ENCODE measurements at places on chromosomes 2 and 18.
A peak's percentile ranks its signal among the peaks of the same experiment; 100 is the strongest.

DNA sequence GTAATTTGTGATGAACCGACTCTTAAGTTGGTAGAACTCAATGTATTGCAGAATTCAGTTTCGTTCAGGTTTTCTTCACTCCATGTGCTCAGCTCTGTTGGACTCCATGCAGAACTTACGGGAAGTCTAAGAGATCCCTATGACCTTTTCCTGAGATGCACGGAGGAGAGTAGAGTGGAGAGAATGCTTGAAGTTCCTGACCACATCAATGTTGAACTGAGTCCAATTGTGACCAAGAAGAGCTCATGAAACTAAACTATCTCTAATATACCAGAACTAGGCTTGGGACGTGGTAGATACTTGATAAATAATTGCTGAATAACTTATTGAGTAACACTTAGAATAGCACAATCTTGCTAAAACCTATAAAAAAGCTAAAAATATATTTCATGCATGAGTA is 47.2 kb downstream of the TMEM178A start:
- no peak for DNase-seq

DNA sequence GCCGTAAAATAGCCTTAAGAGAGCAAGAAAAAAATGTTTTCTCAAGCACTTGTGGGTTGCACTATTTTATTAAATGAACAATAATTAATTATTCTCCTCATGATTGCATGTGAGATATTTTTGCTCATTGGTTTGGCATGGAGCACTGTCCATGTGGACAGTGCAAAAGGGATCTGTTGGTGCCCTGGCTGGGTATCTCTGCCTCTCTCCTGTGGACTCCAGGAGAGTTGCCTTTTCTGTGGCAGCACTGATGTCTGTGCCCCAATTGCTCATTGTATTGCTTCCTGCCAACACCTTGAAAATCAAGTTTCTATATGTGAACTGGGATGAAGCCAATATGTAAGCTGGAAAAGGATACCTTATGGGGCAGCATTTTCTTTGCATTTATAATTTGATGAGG is 131.7 kb downstream of the SETBP1 start:
- DNase-seq, result no peak

DNA sequence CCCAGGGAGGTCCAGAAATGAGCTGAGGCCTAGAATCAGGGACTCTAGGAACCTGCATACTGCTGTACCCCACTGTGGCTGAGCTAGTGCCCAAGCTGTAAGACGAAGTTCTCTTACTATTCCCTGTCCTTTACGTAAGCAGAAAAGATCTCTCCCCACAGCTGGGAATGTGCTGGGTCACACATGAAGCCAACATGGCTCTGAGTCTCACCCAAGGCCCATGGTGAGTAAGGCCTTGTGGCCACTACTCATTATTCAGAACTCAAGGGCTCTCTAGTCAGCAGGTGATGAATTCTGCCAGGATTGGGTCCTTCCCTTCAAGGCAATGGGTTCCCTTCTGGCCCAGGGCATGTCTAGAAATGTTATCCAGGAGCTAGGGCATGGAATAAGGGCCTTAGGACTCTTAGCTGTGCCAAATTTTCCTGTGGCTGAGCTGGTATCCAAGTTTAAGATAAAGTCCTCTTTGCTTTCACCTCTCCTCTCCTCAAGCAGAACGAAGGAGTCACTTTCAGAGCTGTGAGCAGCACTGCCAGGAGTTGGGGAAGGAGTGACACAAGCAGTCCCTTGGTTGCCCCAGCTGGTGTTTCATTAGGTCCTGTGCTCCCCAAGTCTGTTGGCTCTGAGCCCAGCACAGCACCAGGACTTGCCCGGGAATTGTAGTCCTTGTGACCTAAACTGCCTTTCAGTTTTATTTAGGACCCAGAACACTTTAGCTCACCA is 707.6 kb downstream of the SLC4A3 start:
- DNase-seq, result no peak

- DNase-seq, result no peak
These were observed 211.6 kb downstream of the SEPTIN10 start for GRCh38 chr2:109402180-109402579.

GRCh38 chr2:20172273-20173055 is 52.5 kb downstream of the SDC1 start:
- no peak for DNase-seq

DNA sequence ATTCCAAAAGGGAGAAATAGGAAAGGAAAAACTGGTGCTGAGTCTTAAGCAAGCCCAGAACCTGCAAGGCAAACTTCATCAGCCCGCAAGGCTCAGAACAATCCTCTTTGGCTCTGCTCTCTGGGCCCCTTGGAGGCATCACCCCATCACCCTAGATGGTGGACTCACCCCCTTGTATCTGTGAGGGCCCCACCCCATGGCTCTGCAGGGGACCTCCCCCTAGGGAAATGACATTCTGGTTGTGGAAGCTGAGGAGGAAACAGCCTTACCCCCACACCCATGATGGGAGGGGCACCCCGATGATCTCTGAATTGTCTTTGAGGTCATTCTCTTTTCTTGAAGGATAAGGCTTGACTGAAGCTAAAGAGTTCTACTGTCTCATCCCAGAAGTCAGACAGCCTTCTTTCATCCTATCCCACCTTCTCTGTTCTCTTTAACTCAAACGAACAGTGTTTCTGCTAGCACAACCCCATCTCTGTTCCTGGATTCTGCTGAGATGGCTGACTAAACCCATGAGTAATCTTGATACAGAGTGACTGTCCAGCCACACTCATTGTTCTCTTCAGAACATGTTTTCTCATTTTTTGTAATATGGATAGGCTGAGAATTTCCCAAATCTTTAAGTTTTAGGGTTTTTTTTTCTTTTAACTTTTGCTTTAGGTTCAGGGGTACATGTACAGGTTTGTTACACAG is 492.1 kb upstream of the MYT1L start:
- DNase-seq, result no peak

DNA sequence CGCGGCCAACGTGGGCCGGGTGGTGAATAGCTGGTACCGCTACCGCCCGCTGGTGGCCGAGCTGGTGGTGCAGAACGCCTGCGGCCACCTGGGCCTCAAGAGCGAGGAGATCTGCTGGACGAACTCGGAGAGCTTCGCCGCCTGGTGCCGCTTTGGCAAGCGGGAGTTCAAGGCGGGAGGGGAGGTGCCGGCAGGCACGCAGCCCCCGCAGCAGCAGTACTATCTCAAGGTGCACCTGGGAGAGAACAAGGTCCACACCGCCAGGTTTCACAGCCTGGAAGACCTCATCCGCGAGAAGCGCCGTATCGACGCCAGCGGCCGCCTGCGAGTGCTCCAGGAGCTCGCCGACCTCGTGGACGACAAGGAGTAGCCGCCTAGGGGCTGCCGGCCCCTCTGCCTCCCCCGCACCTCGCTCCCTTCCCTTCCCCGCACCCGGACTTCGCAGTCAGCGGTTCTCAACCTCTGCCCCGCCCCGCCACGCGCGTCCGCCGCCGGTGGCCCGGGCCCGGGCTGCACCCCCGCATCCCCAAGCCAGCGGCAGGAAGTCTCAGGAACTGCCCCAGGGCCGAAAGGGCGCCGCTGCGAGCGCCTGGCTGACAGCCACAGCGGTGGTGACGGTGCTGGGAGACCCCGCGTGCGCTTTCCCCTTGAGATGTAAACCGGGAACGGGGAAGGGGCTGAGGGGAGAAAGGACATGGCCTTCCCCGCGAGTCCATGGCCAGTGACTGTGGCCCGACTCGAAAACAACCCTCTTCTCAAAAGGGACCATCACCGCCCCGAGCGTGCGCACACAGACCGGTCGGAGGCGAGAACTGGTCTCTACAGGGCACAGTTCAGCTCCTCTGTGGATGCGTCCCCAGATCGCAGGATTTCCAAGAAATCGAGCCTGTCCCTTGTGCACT is 2.2 kb downstream of the LRATD1 start:
- no peak for DNase-seq

GRCh38 chr2:220891405-220891804 is 680.7 kb downstream of the EPHA4 start:
- DNase-seq, result no peak

- no peak for DNase-seq
These were observed 361.8 kb downstream of the ALK start for GRCh38 chr2:29559578-29559977.

DNA sequence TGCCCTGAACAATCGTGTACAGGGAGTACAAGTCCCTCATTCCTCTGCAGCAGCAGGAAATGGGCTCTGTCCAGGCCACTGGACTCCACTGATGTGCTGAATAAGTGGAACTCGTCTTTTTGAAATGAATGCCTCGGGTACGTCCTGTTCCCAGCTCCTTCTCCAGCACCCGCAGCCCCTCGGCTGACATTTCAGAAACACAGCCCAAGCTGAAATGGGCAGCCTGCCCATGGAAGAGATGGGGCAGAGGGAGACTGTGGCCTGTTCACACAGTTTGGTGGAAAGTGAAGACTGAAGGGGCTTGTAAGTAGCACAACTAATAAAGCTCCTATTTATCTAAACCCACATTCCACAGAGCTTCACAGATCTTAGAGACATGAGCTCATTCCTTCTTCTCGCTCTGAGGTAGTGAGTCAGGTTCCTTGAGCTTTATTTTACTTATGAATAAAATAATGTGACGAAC is 498.6 kb downstream of the TXNL1 start:
- no peak for DNase-seq

DNA sequence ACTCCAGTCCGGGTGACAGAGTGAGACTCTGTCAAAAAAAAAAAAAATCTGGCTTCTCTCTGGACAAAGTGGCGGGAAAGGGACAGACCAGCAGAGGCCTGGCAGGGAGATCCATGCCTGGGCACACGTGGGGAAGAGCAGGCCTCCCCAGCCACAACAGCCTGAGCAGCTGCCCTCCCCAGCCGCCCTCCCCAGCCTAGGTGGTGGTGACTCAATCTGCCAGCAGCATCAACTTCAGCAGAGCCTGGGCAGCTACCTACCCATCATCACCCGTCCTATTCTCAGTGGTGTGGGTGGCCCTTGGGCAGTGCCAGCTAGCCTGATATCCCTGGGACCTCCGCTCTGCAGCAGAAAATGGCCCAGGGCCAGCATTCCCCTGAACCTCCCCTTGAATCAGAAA is 612.4 kb downstream of the FBXO15 start:
- DNase-seq, result no peak

DNA sequence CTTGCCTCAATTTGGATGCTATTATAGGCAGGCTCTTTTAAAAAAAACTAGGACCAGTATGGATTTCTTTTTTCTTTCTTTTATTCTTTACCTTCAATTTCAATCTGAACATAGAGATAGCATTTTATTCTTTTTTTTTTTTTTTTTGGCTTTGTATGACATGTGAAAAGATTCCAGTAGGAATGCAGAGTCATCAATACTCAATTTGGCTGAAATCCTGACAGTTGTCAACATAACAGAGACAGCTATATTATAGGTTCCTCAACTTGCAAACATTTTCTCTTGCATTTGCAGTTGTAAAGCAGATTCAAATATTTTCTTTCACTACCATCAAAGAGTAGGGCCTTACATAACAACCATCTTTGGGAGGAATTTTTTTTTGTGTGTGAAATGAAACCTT is 334.4 kb downstream of the LRP1B start:
- no peak for DNase-seq

DNA sequence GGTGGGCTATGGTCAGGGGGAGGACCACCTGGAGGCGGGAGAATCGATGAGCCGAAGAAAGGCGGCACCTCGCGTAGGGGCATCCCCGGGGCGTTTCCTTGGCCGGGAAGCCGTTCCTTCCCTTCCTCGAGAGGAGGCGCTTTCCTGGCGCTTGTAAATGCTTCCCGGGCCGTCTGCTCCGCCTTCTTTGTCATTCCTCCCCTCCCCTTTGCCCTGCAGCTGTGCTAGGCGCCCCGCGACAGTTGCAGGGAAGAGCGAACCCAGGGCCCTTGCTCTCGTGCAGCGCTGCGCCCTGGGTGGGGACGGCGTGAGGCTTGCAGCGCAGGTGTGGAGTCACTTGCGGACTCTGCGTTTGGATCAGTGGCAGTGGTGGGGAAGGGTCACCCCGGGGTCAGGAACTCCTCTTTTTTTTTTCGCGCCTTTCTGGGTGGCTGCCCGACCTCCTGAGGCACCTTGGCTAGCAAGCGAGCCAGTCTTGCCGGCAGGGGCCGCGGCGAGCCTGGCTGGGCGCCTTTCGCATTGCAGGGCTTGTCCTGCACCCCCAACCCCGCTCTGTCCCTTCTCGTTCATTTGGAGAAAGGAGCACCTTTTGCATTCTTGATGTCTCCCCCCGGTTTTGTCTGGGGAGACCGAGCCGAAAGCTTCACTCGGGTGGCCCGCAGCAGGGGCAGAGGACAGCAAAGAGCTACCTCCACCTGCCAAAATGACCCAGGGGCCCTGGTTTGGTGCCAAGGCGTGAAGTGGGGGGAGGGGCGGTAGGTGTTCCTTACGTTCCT is 858 bp downstream of the KCNS3 start:
- no peak for DNase-seq

- no peak for DNase-seq
These were observed 100.1 kb upstream of the KLF7 start for GRCh38 chr2:207265869-207266268.

- DNase-seq, result no peak
These were observed 72.2 kb upstream of the TMEM17 start for GRCh38 chr2:62577994-62578781.

- DNase-seq, result no peak
These were observed 23.5 kb downstream of the GPC1 start for GRCh38 chr2:240458900-240459391.

DNA sequence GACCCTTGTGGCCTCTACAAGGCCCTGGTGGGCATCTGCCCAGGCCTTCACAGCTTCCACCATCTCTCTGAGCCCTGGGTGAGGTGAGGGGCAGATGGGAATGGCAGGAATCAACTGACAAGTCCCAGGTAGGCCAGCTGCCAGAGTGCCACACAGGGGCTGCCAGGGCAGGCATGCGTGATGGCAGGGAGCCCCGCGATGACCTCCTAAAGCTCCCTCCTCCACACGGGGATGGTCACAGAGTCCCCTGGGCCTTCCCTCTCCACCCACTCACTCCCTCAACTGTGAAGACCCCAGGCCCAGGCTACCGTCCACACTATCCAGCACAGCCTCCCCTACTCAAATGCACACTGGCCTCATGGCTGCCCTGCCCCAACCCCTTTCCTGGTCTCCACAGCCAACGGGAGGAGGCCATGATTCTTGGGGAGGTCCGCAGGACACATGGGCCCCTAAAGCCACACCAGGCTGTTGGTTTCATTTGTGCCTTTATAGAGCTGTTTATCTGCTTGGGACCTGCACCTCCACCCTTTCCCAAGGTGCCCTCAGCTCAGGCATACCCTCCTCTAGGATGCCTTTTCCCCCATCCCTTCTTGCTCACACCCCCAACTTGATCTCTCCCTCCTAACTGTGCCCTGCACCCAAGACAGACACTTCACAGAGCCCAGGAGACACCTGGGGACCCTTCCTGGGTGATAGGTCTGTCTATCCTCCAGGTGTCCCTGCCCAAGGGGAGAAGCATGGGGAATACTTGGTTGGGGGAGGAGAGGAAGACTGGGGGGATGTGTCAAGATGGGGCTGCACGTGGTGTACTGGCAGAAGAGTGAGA is 2.0 kb downstream of the PROC start:
- DNase-seq, result no peak

DNA sequence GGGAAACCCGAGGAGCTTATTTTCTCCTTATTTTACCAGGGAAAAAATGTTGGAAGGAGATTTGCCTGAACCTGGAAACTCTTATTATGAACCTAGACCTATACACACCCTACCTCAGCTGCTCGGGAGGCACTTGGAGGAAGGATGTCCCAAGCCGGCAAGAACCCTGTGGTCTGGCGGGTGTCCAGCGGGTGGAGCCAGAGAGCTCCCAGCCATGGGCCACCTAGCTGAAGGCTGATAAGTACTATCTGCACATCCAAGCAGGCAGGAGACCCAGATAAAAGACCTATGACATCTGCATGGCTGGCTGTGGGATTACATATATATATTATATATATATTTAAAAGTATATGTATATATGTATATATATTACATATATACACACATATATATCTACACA is 1.1 kb upstream of the SLC14A1 start:
- peak; percentile 28 for DNase-seq

GRCh38 chr2:67652679-67653078 is 255.5 kb downstream of the ETAA1 start:
- DNase-seq, result no peak

All from stimulated activated CD8-positive, alpha-beta memory T cell treated with anti-CD3 and anti-CD28 coated beads, Interleukin-4, amount 100 ng/mL, for 4 hours (primary cell).